HFF-Myc (cell line): ENCODE measurements at places on chromosomes 2 and 18.
A peak's percentile ranks its signal among the peaks of the same experiment; 100 is the strongest.

- no peak for DNase-seq
Observed at GRCh38 chr2:241848761-241849615, 9.7 kb downstream of the PDCD1 start.

GRCh38 chr18:9101730-9102507 lies 580 bp upstream of the NDUFV2 start:
- DNase-seq = no peak

DNA sequence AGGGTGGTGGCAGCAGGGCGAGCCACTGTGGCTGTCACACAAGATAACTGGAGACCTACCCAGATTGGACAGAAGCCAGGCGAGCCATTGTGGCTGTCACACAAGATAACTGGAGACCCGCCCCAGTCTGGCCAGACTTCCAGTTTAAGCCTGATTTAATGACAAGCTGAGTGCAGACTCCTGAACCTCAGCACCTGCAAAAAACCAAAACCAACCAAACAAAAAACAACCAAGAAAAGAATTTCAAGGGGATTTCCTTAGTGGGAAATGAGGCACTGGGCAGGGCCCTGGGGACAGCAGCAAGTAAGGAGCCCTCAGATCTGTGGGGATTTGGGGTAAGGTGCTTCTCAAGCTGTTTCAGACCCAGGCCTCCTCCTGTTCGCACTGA lies 95.2 kb upstream of the BOD1L2 start:
- no peak for DNase-seq

DNA sequence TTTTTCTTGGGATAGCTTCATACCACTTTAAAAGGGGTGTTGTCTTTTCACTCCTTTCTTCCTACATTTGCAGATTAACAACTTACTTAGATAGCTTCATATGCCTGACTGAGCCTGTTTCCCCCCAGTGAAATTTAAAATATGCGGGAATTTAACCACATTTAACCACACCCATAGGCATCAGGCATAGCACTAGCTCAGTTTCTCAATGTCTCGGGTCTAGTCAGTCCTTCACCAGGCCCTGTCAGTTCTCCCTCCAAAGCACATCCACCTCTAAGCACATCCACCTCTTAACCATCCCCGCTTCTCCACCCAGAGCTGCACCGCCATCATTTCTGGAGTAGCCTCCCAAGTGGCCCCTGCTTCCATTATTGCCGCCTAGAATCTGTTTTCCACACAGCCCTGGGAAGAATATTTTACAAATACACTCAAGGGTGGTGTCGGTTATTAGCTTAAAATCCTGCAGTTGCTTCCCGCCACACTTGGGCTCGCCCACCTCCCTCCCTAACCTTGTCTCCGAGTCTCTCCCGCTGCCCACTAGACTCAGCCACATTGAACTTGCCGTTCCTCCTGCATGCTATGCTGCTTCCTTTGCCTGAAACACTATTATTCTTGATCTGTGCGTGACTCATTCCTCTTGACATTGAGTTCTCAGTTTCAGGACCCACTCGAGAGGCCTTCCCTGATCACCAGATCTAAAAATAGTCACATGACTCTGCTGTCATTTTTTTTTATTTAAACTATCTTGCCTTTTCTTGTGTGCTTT lies 68.3 kb downstream of the SPTBN1 start:
- DNase-seq = no peak

- DNase-seq = peak; percentile 30
Observed at GRCh38 chr2:235286622-235287374, 207.0 kb upstream of the AGAP1 start.

- DNase-seq = no peak
Observed at GRCh38 chr18:6256521-6256920, 158.2 kb downstream of the L3MBTL4 start.

DNA sequence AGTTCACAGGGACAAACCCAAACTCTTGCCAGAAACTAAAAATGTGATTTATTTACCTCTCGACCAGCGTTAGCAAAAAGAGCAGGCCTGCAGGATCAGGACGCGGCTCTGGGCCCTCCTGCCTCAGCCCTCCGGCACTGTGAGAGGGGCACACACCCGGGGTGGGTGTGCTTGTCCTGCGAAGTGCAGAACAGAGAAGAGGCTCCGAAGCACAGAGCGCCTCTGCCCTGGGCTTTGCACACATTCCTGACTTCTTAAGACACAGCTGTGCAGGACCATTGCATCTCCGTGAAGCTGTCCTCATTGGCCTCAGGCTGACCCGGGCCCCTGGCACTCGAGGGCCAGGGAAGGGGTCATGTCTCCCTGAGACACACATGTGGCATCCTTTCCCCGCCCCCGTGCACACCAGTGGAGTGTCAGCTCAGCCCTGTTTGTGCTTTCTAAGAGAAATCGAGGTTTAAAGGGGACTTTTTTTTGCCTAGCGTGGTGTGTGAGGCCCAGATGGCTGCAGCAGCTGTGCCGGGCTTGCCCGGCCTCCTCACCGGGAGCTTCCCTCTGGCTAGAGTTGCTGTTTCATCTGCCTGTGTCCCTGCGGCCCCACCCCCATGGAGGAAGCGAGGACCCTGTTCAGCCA lies 9.9 kb upstream of the NFATC1 start:
- no peak for DNase-seq

GRCh38 chr2:135650721-135651120 lies 90.9 kb upstream of the UBXN4 start:
- DNase-seq = no peak

GRCh38 chr2:112765251-112765650 lies 842 bp upstream of the CKAP2L start:
- no peak for DNase-seq

DNA sequence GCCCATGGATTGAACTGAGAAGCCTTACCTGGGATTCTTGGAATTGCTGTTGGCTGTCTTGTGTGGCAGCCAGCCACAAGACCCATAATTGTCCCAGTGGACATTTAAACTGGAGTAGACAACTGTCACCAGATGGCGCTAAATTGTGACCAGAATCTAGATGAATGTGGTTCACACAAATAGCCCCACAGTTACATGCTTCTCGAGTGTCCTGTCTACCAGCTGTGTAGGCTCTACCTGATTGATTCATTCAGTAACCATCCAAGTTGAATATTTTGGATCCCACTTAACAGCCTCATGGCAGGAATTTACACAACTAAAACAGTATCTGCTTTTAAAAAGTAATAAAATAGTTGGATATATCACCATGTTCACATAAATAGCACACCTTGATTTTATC lies 73.2 kb downstream of the MAP4K4 start:
- no peak for DNase-seq

- DNase-seq = no peak
Observed at GRCh38 chr2:168613551-168613950, 157.5 kb downstream of the CERS6 start.

DNA sequence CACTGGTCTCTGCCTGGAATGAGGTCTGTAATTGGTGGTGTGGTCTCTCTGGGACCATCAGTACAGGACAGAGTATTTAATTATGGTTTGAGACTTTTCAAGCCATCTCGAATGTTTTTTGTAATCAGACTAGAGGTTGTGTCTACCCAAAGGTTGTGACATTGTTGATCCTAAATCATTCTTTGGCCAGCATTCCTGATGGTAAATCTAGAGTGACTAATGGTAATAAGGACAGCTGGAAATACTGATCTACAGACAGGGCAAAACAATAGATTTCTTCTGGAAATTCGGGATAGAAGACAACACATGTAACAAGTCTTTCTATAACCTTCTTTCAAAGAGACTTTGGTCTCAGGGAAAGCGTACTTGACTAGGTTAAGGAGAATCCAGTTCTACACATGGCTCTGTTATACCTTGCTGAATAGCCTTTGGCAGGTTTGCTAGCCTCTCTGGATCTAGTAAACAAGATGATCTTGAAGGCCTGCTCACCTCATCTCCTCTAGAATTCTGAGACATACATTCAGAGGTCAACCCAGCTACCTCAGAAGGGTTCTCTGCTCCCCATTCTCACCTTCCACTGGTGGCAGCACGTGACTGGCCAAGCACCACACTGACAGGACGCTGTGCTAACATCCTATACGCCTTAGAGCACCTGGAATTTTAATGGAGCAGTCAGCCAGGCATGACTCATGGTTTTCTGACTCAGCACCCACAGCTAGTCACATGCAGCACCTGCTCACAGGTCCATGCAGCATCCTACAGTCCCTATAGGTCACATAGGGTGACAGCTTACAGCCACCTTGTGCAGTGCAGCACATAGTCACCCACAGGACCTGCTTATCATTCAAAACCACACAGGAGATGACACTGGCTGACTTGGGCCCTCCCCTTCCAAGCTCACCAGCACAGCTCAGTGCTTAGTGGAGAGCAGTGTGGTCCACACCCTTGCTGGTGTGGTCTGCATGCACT lies 12.2 kb downstream of the PLB1 start:
- no peak for DNase-seq

DNA sequence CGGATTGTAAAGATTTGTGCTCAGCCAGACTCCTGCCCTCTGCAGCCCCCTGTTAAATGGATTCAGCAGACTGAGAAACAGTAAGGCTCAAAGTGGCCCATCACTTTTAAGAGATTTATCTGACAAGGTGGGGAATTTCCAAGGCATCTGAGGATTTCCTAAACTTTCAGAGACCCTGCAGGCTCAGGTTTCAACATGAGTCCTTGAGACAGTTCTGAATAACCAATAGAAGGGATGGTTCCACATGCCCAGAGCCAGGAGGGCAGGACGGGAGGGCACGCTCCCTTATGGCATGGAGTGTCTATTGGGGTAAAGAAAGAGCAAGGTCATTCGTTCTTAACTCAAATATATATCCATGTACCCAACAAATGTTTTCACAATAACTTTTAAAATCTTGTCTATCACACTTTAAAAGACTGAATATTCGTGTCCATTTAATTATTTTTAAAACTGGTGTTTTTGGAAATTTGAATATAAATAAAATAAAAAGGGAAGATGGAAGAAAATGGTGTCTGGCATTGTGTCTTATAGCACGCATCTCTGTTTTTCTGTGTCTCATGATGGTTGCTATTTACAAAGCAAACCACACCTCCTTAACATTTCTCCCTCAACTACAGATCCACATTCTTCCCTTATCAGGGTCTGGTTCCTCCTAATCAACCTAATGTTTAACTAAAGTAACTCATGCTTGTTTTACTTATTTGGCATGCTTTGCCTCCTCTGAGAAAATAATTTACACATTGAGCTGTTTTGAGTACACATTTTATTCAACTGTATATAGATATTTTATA lies 56.0 kb upstream of the DSG1 start:
- DNase-seq = no peak

GRCh38 chr18:6010921-6011320 lies 115.6 kb upstream of the TMEM200C start:
- no peak for DNase-seq

GRCh38 chr2:88416016-88416663 lies 36.4 kb downstream of the FOXI3 start:
- no peak for DNase-seq

GRCh38 chr2:161592713-161593112 lies 31.5 kb upstream of the SLC4A10 start:
- no peak for DNase-seq

GRCh38 chr18:9106094-9106493 lies 3.6 kb downstream of the NDUFV2 start:
- no peak for DNase-seq

DNA sequence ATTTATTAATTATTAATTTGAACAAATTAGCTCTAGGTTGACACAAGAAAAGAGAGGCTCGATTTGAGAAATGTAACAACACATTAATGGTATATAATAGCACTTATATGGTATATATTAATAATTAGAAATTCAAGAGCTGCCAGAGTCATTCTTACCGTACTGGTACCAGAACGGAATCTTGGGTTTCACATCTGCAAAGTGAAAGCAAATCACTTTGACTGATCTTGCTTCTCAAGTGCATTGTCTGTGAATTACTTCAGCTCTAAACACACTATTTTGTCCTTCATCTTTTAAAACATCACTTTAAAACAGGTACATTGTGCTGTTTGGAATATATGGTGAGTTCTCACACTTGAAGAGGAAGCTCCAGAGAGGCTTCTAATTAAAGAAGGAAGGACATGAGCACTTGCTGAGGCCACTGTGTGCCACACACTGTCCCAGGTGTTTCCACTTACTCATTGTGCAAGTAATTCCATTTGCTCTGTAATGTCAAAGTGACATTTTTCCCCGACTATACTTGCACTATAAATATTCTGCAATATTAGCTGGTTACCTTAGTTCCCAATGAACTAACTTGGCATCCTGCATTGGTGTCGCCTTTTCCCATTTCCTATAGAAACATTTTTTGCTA lies 85.8 kb downstream of the PLA2R1 start:
- no peak for DNase-seq

- no peak for DNase-seq
Observed at GRCh38 chr2:100520224-100520623, 42.6 kb upstream of the PDCL3 start.

- DNase-seq = no peak
Observed at GRCh38 chr2:29618024-29618423, 303.4 kb downstream of the ALK start.

- no peak for DNase-seq
Observed at GRCh38 chr2:134402410-134402809, 148.5 kb downstream of the MGAT5 start.

- no peak for DNase-seq
Observed at GRCh38 chr2:133600266-133600928, 32.1 kb upstream of the NCKAP5 start.

- no peak for DNase-seq
Observed at GRCh38 chr2:56565143-56565542, 381.4 kb downstream of the CCDC85A start.

DNA sequence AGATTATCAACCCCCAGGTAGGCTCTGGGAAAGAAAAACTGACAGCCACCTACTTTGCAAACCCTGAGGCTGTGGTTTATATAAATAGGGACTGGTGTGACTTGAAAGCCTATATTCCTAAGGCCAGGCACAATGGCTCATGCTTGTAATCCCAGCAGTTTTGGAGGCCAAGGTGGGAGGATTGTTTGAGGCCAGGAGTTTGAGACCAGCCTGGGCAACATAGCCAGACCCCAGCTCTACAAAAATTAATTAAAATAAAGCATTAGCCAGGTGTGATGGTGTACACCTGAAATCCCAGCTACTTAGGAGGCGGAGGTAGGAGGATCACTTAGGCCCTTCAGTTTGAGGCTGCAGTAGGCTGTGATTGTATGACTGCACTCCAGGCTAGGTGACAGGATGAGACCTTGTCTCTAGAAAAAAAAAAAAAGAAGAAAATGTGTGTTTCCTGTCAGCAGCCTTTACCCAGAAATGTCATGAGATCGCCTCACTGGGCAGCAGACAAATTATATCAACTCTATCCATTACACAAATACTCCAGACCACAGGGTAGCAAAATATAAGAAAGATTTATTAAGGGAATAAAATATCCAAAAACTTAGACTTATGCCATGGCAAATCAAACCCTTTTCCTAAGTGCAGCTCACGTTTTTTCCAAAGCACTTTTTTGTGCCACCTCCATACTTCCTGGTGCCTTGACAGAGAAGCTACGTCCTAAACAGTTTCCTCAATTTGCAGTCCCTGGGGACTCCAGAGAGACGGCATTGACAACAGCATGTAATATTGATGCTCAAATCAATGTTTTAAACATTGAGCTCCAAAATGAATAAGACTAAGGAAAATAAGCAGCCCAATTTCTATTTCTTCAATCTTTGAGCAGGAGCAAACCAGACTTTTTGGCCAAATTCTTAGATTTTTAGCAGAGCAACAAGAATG lies 190.8 kb upstream of the NDUFV2 start:
- DNase-seq = no peak
